NCI-H146 (cell line): ENCODE measurements at places on chromosomes 11 and 22.

DNA sequence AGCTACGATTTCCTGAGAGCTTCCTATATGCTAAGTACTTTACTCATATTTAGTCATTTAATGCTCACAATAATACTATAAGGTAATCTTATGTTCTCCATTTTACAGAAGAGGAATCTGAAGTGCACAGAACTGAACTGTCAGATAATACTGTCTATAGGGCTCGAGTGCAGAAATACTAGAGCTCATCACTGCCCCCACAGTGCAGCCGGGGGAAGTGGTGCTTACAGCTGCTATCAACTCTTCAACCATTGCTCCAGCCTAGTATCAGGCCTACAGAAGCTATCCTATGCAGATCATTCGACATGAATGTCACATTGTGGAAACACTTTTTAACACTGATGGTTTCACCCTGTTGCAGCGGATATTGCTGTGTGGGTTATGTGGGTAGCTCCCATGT, 929.9 kb downstream of the NTM start:
- peak; percentile 2 for DNase-seq

DNA sequence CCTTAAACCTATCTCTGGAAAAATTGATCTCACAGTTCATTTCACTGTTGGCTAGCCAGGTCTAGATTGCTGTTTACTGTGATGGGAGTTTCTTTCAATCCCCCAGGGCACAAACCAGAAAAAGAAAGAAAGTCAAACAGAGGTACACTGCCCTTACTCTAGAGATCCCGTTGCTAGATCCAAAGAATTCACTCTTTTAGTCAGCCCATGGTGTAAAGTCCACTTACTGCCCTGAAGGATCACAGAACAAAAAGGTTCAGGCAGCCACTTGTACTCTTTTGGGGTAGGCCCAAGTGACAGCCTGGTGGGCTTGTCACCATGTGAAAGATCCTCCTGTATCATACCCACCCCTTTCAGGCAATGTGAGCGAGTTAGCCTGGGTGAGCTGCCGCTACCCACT, 162.6 kb upstream of the CCDC179 start:
- DNase-seq: no peak

DNA sequence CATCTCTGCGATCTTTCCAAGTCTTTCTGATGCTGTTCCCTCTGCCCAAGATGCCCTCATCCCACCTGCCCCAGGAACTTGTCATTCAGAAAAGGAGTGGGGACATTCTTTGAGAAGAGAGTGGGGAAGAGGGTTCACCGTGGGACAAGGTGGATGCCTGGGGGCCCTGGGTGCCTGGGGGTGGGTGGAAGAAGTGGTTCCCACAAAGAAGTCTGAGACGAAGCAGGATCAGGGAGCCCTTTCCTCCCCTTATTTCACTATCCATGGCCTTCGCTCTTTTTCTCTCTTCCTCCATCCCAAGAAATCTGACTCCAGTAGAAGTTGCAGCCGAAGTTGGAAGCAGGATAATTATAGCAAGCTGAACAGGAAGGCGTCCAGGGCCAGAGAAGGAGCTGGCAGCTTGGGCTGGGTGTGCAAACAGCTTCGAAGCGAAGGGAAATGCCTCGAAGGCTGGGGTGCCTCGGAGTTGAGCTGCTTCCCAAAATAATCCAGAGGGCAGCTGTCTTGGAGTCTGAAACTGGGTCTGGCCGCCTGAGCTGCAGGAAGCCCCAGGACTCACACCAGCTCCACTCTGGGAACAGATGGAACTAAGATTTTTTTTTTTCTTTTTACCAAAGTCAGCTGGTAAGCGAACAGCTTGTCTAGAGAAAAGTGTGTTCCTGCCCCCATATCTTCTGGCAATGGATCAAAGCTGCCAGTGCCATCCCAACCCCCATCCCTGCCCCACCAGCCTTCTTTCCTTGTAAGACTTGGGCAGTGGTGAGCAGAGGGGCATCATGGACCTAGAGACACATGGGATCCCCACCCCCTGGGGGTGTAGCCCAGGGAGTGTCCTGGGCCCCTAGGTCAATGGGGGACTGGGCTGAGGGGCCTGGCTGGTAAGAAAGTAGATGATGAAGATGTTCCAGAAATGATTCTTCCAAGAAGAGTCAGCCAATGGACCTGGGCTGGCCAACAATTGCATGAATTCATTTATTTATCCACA, 31.5 kb downstream of the PARVG start:
- no peak for DNase-seq

- DNase-seq: no peak
These were observed 137.8 kb downstream of the CEP164 start for GRCh38 chr11:117465236-117465997.
